NCI-H1105 (cell line): ENCODE measurements at places on chromosomes 16 and 17.

DNA sequence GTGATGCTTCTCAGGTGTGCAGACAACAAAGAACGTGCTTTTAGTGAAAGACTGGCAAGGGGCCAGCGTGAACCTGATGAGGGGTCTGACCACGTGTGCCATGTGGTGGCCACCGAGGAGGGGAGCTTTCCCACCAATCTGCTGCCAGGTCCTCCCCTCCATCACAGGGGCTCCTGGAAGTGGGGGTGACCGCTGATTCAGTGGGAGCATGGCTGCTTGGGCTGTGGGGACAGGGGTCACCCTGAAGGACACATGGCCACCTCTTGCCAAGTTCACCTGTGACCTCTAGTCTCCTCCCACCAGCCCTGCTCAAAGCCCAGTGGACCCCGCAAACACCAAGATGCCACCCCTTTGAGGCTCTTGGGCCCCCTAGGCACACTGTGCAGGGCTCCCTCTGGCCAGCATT is 37.9 kb upstream of the MTSS2 start:
- DNase-seq: no peak

DNA sequence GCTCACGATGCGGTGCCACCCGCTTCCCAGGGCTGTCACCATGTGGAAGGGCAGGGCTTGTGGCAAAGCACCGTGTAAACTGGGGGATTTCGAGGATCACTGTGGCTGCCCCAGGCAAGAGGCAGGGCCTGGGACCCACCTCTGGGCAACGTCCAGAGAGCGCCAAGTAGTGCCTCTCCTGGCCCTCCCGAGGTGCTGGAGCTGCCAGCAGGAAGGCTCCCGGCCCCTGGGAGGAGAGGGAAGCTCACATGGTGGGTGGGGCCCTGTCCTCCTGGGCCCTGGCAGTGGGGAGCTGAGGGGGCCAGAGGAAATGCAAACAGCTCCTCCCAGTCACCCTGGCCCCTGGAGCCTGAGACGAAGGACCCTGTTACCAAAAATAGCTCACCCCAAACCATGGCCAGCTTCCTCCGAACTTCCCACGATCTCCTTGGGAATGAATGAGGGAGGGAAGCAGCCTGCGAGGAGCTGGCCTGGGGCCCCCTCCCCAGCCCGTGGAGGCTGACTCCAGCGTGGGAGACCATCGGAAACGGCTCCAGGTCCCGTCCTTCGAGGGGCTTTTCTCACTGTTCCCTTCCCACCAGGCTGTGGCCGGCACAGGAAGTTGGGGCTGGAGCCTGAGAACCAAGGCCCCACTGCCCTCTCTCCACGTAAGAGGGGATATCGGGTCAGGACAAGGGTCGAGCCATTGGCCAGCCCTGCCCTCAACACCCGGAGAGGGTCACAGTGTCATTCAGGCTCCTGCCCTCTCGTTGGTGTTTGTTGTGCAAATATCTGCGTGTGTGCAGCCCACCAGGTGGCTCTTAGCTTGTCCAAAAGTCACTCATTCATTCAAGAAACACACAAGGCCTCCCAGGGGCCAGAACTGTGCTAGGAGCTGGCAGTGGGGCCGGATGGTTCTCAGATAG is 17.7 kb downstream of the VASN start:
- no peak for DNase-seq

GRCh38 chr17:72710834-72711233 is 381.7 kb downstream of the SLC39A11 start:
- DNase-seq: no peak

DNA sequence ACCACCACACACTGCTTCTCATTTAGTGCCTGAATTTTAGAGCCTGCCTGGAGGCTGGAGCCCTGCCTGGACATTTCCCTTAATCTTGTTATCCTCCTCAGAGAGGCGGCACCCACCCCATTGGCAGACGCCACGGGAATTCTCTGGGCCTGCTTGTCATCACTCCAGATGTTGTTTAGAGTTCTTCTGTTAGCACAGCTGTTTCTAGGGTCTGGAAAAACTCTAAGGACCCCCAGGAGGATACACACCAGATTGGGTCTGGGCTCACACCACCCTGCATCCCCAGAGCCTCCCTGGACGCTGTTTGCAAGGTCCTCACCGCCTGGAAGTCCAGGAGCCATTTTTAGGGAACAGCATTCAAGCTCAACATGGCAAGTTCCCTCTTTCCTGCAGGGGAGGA is 565 bp upstream of the XAF1 start:
- no peak for DNase-seq

GRCh38 chr16:16020291-16020690 is 70.9 kb downstream of the ABCC1 start:
- no peak for DNase-seq

DNA sequence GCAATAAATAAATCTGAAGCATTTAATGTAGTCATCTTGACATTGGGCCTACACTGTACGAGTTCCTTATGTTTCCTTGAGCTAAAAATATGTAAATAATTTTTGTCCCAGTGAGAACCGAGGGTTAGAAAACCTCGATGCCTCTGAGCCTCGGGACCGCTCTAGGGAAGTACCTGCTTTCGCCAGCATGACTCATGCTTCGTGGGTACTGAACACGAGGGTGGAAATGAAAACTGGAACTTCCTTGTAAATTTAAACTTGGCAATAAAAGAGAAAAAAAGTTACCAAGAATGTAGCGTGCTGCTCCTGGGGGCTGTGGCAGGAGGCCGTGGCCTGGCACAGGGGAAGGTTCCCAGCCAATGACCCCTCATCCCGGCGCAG is 74.1 kb downstream of the SOCS1 start:
- DNase-seq: no peak

DNA sequence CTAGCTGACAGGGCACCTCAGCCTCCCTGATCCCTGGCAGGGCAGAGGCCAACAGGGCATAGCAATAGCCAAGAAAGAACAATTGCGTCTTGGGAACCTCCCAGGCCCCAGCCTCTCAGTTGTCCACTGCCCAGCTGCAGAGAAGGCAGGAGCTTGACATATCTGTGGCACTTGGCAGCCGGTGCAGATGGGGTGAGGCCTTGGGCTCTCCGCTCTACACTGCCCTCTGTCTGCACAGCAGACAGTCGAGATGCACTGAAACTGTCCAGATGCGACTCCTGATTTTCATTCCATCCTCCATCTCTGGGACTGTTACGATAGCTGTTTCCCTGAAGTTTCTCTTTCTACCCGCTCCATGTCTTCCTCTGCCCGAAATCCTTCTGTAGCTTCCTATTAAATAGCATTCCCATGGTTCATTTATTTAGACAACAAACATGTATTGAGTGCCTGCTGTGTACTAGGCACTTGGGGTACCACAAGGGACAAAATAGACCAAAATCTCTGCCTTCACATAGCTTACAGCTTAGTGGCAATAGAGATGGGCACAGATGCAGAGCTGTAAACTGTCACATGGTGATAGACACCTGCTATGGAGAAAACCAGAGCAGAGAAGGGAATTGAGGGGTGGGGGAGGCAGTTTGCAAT is 3.3 kb downstream of the POLR3E start:
- no peak for DNase-seq
